ENCODE measurements at places on chromosomes 12 and 14.
A peak's percentile ranks its signal among the peaks of the same experiment; 100 is the strongest.

DNA sequence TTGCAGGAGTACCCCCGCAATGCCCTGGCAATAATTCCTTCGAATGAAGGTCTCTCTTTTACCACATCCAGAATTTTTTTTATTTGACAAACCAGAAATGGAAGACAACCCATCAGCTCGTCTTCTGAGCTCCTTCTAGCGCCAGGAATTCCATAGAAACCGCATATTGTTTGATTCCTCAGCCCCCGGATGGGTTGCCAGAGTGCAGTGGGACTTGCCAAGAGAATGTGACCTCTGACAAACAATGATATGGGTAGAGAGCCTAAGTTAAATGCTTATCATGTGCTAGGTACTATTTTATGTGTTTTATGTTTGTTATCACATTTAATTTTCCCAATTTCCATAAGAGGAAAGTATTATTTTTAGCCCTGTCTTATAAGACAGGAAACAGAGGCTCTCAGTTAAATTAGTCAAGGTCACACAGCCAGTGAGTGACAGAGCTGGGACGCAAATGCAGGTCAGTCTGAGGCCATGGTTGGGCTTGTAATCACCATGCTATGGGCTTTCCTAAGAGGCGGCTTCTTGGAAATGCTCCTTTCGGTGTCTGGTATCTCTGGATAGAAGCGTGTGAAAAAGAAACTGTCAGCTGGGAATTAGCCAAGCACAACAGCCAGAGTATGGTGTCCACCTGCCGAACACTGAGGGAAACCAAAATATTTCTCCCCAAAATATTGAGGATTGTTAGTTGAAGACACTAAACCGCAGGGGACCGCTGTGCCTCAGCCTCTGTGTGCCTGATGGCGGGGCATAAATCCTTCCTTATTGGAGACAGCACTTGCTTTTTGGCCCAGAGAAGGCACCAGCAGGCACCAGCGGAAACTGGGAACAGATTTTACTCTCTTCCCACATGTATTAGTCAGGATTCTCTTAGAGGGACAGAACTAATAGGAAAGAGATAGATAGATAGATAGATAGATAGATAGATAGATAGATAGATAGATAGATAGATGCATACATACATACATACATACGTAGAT lies 29.4 kb upstream of the ETFBKMT start:
- no peak for DNase-seq
- H3K4me1 ChIP-seq = no peaks in the 10 kb centered on the region
- H3K36me3 ChIP-seq = no peaks in the 10 kb centered on the region
- H3K27me3 ChIP-seq = no peaks in the 10 kb centered on the region
- H3K27ac ChIP-seq = no peak overlapping the region

DNA sequence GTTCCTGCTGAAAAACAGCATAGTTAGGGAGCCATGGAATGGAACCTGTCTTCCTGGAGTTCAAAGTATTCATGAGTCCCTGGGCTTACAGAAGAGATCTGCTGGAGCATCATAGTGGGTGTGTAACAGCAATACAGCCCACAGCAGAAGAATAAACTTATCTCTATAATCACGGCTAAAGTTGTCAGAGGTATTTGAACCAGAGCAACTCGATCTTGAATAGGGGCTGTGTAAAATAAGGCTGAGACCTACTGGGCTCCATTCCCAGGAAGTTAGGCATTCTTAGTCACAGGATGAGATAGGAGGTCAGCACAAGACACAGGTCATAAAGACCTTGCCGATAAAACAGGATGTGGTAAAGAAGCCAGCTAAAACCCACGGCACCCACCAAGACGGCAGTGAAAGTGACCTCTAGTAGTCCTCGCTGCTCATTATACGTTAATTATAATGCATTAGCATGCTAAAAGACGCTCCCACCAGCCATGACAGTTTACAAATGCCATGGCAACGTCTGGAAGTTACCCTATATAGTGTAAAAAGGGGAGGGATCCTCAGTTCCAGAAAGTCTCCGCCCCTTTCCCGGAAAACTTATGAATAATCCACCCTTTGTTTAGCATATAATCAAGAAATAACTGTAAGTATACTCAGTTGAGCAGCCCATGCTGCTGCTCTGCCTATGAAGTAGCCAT lies 223.4 kb downstream of the PCNX1 start:
- no peaks in the 10 kb centered on the region for H3K36me3 ChIP-seq
- DNase-seq = no peak
- no peaks in the 10 kb centered on the region for H3K4me1 ChIP-seq
- no peaks in the 10 kb centered on the region for H3K27me3 ChIP-seq

GRCh38 chr12:75526655-75527511 lies 15.5 kb upstream of the KRR1 start:
- no peaks in the 10 kb centered on the region for H3K4me1 ChIP-seq
- no peak overlapping the region for H3K27ac ChIP-seq
- H3K36me3 ChIP-seq = no peaks in the 10 kb centered on the region
- H3K27me3 ChIP-seq = no peaks in the 10 kb centered on the region
- no peak for DNase-seq

- DNase-seq = no peak
Observed at GRCh38 chr12:23236811-23237210, 611.8 kb downstream of the ETNK1 start.

- no peaks in the 10 kb centered on the region for H3K36me3 ChIP-seq
- H3K4me1 ChIP-seq = no peaks in the 10 kb centered on the region
- no peaks in the 10 kb centered on the region for H3K27me3 ChIP-seq
- no peak for DNase-seq
Observed at GRCh38 chr14:80538633-80539375, 327.5 kb upstream of the DIO2 start.

DNA sequence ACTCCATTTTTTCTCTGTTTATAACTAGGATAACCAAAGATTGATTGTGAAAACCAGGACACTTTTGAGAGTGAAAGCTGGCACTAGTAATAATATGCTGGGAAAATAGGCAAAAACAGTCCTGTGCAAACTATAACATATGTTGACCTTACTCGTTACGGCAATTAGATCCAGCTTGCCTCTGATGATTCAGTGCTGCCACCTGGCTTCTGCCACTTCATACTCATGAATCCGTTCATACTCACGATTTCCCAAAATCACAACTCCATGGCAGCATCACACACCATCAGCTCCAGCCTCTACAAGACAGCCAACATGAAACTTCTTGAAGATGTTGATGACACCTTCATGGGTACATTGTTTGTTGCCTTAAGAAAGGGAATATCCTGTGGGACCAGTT lies 49.1 kb upstream of the CAND1 start:
- no peak for DNase-seq
- H3K4me1 ChIP-seq = no peaks in the 10 kb centered on the region
- no peak overlapping the region for H3K27ac ChIP-seq
- no peaks in the 10 kb centered on the region for H3K27me3 ChIP-seq

- DNase-seq = peak; percentile 69
- peaks cover 12% of the 10 kb centered on the region for H3K36me3 ChIP-seq
- H3K4me3 ChIP-seq = no peak overlapping the region
- H3K27ac ChIP-seq = peak overlapping the region; percentile 79
- H3K27me3 ChIP-seq = no peaks in the 10 kb centered on the region
Observed at GRCh38 chr12:6869049-6870021, 2.0 kb downstream of the TPI1 start.

DNA sequence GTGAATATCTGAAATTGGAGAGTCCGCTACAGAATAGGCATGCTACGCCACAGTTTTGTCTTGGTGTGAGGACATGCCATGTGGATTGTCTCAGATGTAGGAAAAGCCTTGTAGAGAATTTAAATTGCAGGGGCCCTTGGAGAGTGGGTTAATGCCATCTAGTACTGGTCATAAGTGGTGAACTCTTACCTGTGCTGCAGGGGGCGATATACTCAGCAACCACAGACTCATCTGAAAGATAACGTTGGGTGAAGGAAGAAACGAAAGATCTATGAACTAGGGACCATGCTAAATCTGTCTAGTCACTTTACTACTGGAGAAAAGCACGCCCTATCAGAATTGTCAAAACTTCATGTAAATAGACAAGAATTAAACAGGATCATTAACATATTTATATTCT lies 33.7 kb upstream of the A2M start:
- no peaks in the 10 kb centered on the region for H3K36me3 ChIP-seq
- H3K4me3 ChIP-seq = no peak overlapping the region

DNA sequence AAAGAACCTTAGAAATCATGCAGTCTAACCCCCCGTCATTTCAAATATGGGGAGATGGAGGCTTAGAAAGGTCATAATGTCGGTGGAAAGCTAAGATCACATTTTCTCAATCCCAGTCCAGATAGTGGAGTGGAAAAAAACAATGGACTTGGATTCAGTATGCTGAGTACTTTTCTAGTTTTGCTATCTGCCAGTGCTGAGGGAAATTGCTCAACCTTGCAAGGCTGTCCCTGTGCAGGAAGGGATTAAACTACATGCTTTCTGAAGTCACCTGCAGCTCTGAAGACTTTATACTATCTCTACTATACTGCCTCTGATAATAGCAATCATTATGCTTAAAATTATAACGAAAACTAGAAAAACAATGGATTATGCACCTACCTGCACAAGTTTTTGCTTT lies 272.8 kb downstream of the LRIG3 start:
- H3K4me3 ChIP-seq = no peak overlapping the region
- no peaks in the 10 kb centered on the region for H3K36me3 ChIP-seq
- H3K4me1 ChIP-seq = no peaks in the 10 kb centered on the region
- no peaks in the 10 kb centered on the region for H3K27me3 ChIP-seq

DNA sequence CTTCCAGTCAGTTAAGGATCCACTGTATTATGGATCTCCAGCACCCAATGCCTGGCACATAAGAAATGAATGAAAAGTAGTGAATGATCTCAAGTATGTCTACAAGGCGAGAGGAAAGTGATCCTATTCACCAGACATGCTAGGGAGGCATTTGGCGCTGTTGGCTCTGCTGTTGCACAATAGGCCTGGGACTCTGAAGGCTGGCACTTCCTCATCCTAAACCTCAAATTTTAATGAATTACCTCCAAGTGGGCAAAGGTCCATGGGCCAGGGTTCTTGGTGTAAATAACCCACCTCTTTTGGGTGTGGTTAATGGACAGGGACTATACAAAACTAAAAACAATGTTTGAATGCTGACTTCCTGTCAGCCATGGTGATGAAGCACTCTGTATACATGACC lies 173.4 kb upstream of the PZP start:
- no peaks in the 10 kb centered on the region for H3K27me3 ChIP-seq
- H3K36me3 ChIP-seq = no peaks in the 10 kb centered on the region
- no peaks in the 10 kb centered on the region for H3K4me1 ChIP-seq
- no peak overlapping the region for H3K4me3 ChIP-seq
- no peak for DNase-seq

GRCh38 chr12:22046090-22046967 lies at the start of gene CMAS:
CMAS (plus strand) TSS chr12:22046218; CDS start chr12:22046304, 86 bp downstream.
- no peaks in the 10 kb centered on the region for H3K36me3 ChIP-seq
- DNase-seq = peak; percentile 68
- H3K4me1 ChIP-seq = peaks cover 7% of the 10 kb centered on the region
- H3K27me3 ChIP-seq = no peaks in the 10 kb centered on the region
- peak within 1 kb of the TSS; percentile 68 for H3K27ac ChIP-seq

GRCh38 chr12:54195737-54196347 lies 7.1 kb upstream of the SMUG1 start:
- no peak overlapping the region for H3K4me3 ChIP-seq
- no peak overlapping the region for H3K27ac ChIP-seq
- peaks cover 24% of the 10 kb centered on the region for H3K27me3 ChIP-seq
- no peak for DNase-seq
- no peaks in the 10 kb centered on the region for H3K36me3 ChIP-seq
- H3K4me1 ChIP-seq = peaks cover 6% of the 10 kb centered on the region

- peak overlapping the region; percentile 97 for H3K27ac ChIP-seq
- H3K27me3 ChIP-seq = no peaks in the 10 kb centered on the region
- peaks cover 25% of the 10 kb centered on the region for H3K36me3 ChIP-seq
Observed at GRCh38 chr12:4274396-4275015, 944 bp downstream of the CCND2 start.

DNA sequence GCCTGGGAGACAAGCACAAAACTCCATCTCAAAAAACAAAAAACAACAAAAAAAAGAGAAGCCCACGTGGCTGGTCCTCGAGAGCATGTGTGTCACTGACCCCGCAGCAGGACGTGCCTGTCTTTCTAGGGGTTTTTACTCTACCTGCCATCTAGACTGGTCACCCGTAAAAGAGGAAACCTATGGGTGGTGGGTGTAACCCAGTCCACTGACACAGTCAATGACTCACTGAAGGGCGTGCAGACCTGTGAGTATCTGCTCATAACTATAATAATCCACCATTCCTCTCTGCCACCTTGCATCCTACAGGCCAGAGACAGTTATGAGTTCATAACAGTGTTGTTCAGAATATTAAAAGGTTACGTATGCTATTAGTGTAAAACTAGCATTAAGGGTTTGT lies 4.6 kb downstream of the GOLGA3 start:
- DNase-seq = no peak
- H3K4me3 ChIP-seq = no peak overlapping the region
- H3K4me1 ChIP-seq = peaks cover 6% of the 10 kb centered on the region
- H3K36me3 ChIP-seq = peaks cover 29% of the 10 kb centered on the region

DNA sequence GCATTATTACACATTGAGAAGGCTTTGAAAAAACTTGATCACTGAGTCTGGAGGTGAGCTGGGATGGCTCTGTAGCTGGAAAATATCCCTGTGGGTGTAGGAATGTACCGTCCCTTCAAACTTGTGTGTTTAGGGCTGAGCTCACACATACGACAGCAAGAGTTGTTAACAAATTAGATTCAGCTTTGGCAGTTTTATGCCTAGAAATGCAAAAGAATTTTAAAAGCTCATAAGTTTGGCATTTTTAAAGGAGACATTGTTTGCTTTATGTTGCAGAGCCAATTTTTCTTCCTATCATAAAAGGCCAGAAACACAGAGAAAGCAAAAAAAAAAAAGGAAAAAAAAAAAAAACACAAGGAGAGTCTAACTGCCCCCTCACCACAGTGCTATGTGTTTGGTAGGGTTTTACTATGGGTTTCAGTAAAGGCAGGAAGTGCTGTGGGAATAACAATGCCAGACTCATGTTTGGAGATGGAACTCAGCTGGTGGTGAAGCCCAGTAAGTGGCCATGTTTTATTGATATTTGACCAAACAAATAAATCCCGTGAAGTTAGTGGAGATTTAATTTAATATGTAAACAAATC lies 78.4 kb downstream of the DAD1 start:
- peaks cover 63% of the 10 kb centered on the region for H3K4me1 ChIP-seq
- peak overlapping the region; percentile 83 for H3K27ac ChIP-seq
- H3K4me3 ChIP-seq = peak overlapping the region; percentile 20
- DNase-seq = no peak
- H3K27me3 ChIP-seq = no peaks in the 10 kb centered on the region
- H3K36me3 ChIP-seq = peaks cover 17% of the 10 kb centered on the region

GRCh38 chr12:42422785-42423184 lies 96.8 kb downstream of the PPHLN1 start:
- H3K27ac ChIP-seq = no peak overlapping the region
- no peaks in the 10 kb centered on the region for H3K4me1 ChIP-seq
- H3K36me3 ChIP-seq = peaks cover 7% of the 10 kb centered on the region
- H3K4me3 ChIP-seq = no peak overlapping the region
- no peaks in the 10 kb centered on the region for H3K27me3 ChIP-seq
- no peak for DNase-seq

GRCh38 chr12:116278279-116278626 lies 760 bp upstream of the MED13L start:
- peaks cover 16% of the 10 kb centered on the region for H3K4me1 ChIP-seq
- DNase-seq = no peak
- no peaks in the 10 kb centered on the region for H3K27me3 ChIP-seq
- peak overlapping the region; percentile 23 for H3K4me3 ChIP-seq
- no peaks in the 10 kb centered on the region for H3K36me3 ChIP-seq

- H3K4me1 ChIP-seq = peaks cover 30% of the 10 kb centered on the region
- H3K27ac ChIP-seq = no peak overlapping the region
- no peaks in the 10 kb centered on the region for H3K27me3 ChIP-seq
- H3K36me3 ChIP-seq = no peaks in the 10 kb centered on the region
- H3K4me3 ChIP-seq = no peak overlapping the region
- no peak for DNase-seq
Observed at GRCh38 chr12:11764837-11765236, 115.4 kb downstream of the ETV6 start.

- DNase-seq = no peak
- no peak overlapping the region for H3K27ac ChIP-seq
- H3K27me3 ChIP-seq = no peaks in the 10 kb centered on the region
- H3K4me1 ChIP-seq = no peaks in the 10 kb centered on the region
- H3K36me3 ChIP-seq = no peaks in the 10 kb centered on the region
Observed at GRCh38 chr12:25734529-25735180, 181.6 kb upstream of the LMNTD1 start.

Data from effector memory CD4-positive, alpha-beta T cell (primary cell).